Activated T-cell treated with anti-CD3 and anti-CD28 coated beads, Interleukin-2, amount 50 U/mL, for 72 hours (primary cell): ENCODE measurements at places on chromosomes 2 and 18. TPM values are rescaled to one million over a fixed set of nuclear protein-coding genes. Genes with fewer than 3 reads are reported as not detected.

DNA sequence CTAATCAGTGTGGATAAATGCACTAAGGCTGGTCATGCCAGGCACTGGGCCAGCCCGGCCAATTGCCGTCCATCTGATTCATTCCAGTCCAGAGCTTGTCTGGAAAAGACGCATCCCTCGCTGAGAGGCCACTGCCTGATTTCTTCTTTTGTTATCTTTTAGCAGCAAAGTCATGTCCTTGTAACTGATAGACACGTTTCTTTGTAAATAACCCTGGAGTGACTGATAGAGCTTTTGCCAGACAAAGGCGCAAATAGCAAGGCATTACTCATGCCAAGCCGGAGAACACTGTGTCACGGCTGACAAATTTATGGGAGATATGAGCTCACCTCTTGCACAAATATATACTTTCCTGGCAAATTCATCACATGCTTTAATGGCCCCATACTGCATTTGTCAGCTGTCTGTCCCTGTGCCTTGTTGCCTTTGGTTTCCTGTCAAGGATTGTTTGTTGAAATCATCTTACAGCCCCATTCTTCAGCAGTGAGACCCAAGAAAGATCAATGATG lies 164.4 kb downstream of the ETAA1 start:
- no peak overlapping the region for H3K4me3 ChIP-seq
- H3K36me3 ChIP-seq: no peaks in the 10 kb centered on the region
- no peak overlapping the region for H3K27ac ChIP-seq
- no peaks in the 10 kb centered on the region for H3K4me1 ChIP-seq
- no peak for DNase-seq

Gene RUFY4
- 1.9 TPM for total RNA-seq

- no peaks in the 10 kb centered on the region for H3K27me3 ChIP-seq
- peaks cover 13% of the 10 kb centered on the region for H3K4me1 ChIP-seq
- no peak overlapping the region for H3K4me3 ChIP-seq
- no peaks in the 10 kb centered on the region for H3K36me3 ChIP-seq
- DNase-seq: no peak
- H3K27ac ChIP-seq: no peak overlapping the region
Measured at GRCh38 chr2:97998431-97999005, 2.8 kb upstream of the TMEM131 start.

- no peak overlapping the region for H3K4me3 ChIP-seq
- no peaks in the 10 kb centered on the region for H3K4me1 ChIP-seq
- no peak for DNase-seq
- no peaks in the 10 kb centered on the region for H3K36me3 ChIP-seq
Measured at GRCh38 chr2:238403632-238404405, 22.9 kb upstream of the ASB1 start.

DNA sequence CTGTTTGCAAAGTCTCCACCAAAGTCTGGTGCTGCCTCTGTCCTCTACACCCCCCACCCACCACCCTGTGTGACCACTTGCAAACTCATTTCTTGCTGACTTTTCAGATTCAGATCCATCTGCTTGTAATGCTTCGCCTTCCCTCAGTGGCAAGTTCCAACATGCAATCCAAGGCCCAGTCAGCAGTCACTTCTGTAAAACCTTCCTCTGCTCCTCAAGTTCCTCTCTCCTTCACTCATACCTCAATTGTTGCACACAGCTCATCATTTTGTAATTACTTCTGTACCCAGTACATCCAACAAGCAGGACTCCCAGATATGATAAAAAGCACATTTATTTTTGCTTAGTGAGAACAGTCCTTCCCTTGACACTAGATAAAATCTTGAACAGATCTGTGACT lies 6.5 kb upstream of the LOXHD1 start:
- no peak overlapping the region for H3K27ac ChIP-seq
- no peaks in the 10 kb centered on the region for H3K4me1 ChIP-seq
- H3K4me3 ChIP-seq: no peak overlapping the region
- peaks cover 6% of the 10 kb centered on the region for H3K27me3 ChIP-seq
- no peaks in the 10 kb centered on the region for H3K36me3 ChIP-seq

DNA sequence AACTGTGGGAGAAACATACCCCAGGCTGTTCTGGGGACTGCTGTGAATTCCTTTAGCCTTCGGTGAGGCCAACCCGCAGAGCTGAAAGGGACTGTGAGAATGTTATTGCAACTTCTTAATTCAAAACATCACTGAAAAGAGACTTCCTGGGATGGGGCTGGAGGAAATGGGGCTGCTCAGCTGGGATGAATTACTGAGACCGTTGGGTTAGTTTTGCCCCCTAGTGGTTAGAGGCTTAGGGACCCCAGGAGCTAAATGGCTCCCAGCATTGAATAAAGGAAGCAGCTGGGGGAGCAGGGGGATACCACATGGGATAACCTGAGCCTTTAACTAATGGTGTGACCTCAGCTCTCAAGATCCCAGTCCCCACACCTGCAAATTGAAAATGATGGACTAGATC lies 941.1 kb upstream of the FANCL start:
- H3K4me1 ChIP-seq: no peaks in the 10 kb centered on the region
- H3K27me3 ChIP-seq: no peaks in the 10 kb centered on the region
- no peak overlapping the region for H3K4me3 ChIP-seq
- no peaks in the 10 kb centered on the region for H3K36me3 ChIP-seq
- no peak overlapping the region for H3K27ac ChIP-seq

GRCh38 chr2:54052825-54053718 lies 62.3 kb upstream of the ACYP2 start:
- H3K27ac ChIP-seq: peak overlapping the region; percentile 94
- peaks cover 29% of the 10 kb centered on the region for H3K4me1 ChIP-seq
- no peaks in the 10 kb centered on the region for H3K27me3 ChIP-seq
- DNase-seq: no peak
